ENCODE measurements at places on chromosomes 3 and 15.

DNA sequence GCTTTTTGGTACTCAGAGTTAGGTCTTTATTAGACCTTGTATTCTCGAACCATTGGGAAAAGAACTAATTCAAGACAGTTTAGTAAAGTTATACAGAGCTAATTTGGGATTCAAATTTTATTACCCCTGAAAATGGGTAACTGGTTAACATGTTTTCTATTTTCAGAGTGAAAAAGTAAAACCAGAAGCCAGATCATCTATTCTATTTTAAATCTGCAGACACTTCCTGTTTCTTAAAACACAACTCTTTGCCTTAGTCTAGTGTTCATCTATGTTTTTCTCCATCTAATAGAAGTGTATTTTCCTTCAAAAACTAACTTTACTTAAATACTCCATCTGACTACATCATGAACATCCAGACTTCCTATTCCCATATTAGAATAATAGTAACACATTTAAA, 113.4 kb downstream of the CCNL1 start:
- DNase-seq, result no peak

- DNase-seq, result no peak
Observed at GRCh38 chr3:185537369-185537970, 14.9 kb downstream of the LIPH start.

- no peak for DNase-seq
Observed at GRCh38 chr3:176795891-176796290, 401.4 kb downstream of the TBL1XR1 start.

DNA sequence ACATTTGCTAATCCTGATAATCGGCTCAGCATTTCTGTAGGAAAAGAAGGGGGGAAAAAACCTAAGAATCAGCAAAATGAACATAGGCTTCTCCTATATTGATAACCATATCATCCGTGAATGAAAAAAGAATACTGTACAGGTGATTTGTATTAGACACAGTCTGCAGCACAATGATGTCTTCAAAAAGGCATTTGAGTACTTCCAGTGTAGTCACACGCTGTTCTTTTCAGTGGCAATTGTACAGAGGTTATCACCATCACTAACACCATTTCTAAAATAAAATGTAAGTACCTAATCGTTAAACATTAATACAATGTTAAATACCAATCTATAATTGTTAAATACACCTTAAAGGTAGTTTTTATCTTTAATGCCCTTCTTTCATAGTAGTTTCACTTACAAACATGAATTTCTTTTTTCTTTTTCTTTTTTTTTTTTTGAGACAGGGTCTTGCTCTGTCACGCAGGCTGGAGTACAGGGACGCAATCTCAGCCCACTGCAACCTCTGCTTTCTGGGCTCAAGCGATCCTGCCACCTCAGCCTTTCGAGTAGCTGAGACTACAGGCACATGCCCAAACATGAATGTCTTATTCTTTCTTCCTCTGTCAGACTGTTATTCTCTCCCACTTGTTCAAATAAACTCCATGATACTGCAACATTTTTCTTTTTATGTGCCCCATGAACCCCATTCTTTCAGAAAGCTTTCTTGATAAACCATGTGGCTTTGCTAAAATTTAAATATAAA, 18.4 kb downstream of the GOLGB1 start:
- DNase-seq, result no peak

- no peak for DNase-seq
Observed at GRCh38 chr15:89662893-89663626, 7.8 kb upstream of the KIF7 start.

DNA sequence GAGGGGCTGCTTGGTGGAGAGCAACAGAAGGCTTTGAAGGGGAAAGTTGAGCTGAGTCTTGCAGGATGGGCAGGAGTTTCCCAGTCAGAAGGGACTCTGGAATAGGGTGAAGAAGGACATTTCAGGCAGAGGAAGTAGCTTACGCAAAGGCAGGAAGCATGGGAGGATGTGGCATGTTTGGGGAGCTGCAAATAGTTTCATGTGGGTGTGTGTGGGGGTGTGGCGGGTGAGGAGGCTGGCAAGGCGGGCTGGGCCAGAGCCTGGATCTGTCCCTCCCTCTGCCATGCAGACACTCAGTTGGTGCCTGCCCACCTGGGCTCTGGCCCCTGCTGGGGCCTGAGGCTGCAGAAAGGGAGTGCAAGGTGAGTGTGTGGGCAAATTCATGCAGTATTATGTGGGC, 10.4 kb downstream of the TEX264 start:
- DNase-seq, result no peak

DNA sequence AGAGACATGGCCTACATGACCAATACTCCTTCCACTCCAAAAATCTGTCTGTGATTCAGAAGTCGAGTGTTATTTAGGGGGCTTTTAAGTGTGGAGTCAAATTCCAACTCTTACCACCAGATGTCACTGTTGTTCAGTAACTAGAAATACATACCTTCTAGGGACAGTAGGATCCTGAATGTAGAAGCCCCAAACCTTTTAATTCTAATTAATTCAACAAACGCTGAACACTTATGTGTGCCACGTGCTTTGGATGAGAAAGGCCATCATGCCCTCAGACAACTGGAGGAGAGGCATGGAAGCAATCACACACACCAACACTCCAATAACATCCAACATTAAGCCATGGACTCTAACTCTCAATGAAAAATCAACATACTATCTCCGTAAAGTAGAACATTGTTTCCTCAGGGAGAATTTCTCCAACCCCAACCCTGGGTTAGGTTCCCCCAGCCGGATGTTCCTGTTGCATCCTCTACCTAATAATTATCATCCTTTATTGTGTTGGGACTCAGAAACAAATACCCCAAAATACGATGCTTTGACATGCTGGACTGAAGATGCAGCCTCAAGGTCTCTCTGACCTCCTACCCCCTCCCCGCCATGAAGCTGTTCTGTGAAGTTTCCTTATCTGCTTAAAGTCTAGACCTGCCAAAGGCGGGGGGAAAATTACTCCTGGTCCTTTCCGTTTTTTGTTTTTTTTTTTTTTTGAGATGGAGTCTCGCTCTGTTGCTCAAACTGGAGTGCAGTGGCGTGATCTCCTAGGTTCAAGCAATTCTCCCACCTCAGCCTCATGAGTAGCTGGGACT, 8.0 kb upstream of the CCDC13 start:
- DNase-seq, result peak; percentile 82

DNA sequence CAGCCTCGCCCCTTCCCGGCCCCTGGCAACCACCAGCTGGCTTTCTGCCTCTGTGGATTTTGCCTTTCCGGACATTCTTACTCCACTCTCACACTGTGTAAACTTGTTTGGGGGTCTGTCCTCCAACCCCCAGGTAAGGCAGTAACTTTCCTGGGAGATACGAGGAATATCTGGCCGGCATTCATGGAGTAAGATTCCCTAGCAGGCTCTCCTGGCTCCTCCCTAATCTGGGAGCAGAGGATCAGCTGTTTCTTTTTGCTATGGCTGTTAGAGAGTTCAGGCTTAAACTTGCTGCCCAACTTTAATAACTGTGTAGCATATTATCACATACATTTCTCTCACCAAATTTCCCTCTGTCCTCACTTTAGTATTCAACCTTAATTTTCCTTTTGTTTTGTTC, 64.3 kb downstream of the IGF2BP2 start:
- no peak for DNase-seq

GRCh38 chr3:71135373-71136088, 448.0 kb downstream of the FOXP1 start:
- DNase-seq, result no peak

DNA sequence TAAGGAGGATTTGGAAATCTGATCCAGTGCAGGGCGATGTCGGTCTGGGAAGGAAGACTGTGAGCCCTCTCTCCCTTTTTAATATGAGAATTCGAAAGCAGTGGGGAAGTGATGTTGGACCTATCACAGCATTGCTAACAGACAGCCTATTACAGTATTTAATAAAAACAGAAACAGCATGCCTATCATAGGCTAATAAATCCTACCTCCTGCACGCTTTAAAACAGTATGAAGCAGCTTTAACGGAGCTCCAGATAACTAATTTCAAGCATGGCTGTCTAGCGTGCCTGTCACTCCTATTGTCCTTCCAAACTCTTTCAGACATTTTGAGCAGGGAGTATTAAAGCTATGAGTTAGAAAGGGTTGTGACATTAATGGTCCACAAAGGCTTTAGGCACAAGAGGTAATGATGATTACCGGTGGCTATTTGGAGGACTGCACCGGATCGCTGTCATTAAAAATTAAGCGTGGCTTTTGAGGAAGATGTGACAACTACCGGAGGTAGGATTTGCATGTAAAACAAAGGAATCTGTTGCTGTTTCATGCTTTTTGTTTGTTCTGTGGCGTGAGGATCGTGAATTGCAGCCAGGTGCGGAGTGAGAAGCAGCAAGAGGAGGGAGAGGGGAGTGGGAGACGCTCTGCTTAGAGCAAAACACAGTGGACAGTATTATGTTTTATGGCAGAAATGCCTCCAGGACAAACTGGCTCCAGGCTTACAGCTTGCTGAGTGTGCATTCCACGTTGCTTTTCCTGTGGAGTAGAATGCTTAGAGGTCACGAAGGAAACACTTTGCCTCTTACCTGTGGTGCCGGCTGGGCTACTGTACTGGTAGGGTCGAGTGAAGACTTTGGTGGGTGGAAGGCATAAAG, at the start of gene KCNMB2:
TSS of gene KCNMB2 (plus strand) at position 226 of the 869 bp plus-strand sequence.
- DNase-seq, result peak; percentile 29

DNA sequence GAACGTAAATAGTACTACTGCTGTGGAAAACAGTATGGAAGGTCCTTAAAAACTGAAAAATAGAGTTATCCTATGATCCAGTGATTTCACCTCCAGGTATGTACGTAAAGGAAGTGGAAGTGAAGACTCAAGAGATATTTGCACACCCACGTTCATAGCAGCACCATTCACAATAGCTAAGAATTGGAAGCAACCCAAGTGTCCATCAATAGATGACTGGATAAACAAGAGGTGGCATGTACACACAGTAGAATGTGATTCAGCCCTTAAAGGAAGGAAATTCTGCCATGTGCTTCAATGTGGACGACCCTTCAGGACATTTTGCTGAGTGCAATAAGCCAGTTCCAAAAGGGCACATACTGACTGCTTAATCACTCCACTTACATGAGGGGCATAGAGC, 188.3 kb downstream of the APBA2 start:
- no peak for DNase-seq

DNA sequence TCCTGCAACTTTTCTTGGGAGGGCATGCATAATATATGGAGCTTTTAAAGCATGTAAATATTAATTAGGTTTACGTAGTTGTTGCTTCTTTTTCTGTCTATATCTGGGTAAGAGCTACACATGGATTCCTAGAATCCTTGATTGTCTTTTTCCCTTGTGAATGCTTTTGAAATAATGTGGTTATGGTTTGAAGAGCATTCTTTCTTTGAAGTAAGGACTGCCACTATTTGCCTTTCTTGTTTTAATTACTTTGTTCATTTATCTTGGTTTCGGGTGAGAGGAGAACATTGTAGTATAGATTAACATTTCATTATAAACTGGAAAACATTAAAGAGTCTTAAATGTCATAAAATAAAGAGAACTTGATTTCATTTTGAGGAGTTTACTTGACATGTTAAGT, 674.0 kb downstream of the ZBBX start:
- no peak for DNase-seq

DNA sequence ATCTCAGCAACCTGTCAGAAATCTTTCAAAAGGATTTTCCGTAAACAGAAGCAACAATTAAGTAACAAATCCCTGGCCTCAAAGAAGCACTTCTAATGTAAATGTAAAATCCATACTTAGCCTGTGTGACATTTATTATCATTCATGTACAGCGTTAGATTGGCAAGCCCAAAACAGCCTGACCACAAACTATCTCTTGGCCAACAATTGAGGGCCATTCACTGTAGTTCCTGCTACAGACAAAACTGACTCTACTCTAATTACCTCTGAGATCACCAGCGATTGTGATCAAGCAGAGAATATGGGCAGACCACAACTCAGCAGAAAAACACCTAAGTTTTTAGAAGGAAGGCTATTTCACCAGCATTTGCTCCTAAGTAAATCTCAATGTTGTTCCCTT, 9.2 kb downstream of the SHQ1 start:
- no peak for DNase-seq

DNA sequence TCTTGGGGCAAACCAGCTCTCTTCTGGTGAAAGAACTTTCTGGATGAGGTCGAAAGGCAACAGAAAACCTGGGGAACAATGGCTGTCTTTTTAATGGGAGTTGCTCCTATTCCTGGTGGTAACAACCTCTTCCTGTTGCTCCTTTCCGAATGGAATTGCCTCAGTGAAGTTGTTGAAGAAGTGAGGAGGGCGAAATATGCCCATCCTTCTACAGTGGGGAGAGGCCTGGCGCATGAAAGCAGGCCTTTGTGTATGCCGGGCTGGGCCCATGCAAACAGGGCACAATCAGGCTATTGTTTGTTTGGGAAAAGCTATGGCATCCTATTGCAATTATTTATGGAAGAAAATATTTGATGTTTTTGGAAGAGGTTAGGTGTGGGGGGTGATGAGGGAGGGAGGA, 166.9 kb downstream of the IGF1R start:
- no peak for DNase-seq

DNA sequence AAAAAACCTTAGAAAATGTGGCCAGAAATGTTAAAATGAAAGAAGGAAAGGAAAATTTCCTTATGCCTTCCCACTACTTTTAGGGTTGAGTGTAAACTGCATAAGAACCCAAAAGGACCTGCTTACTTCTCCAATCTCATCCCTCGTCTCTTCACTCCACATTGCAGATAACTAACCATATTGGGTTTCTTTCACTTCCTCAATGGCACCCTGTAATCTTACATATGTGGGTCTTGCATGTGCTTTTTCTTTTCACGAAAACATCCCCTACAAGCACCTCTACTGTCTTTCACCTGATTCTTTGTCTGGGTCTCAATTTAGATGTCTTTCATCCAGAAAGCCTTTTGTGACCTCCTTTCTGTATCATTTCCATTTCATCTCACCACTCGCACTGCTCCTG, 23.1 kb downstream of the EOMES start:
- DNase-seq, result no peak

- no peak for DNase-seq
Observed at GRCh38 chr3:171156401-171157010, 130.0 kb upstream of the SLC2A2 start.

- DNase-seq, result peak; percentile 44
Observed at GRCh38 chr3:160163229-160163878, 61.9 kb upstream of the C3orf80 start.

DNA sequence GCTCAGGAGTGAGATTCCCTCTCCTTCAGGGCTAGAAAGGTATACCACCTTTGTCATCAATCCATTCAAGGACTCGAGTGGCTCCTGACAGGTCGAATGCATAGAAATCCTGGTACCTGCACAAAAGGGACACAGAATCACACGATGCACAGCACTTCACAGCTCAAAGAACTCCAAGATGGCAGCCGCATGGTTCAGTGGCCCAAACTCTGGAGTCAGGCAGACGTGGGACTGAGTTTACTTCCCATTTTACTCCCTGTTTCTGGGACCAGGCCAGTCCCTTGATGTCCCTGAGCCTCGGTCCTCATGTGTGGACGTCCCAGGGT, 536 bp downstream of the WDR73 start:
- DNase-seq, result no peak

- no peak for DNase-seq
Observed at GRCh38 chr3:187759601-187760000, 14.3 kb upstream of the BCL6 start.

DNA sequence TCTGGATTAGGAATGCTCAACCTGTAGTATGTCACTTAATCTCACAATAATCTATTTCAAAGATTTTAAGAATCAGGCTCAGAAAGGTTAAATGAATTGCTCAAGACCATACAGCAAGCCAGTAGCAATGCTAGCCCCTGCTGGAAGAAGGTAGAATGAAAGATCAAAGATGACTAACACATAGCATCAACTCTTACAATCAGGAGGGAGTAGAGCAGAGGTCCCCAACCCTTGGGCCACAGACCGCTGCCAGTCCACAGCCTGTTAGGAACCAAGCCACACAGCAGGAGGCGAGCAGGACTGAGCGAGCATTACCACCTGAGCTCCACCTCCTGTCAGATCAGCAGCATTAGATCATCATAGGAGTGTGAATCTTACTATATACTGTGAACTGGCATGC, 15.5 kb upstream of the GATM start:
- DNase-seq, result no peak
